ENCODE measurements at places on chromosomes 4 and X.

DNA sequence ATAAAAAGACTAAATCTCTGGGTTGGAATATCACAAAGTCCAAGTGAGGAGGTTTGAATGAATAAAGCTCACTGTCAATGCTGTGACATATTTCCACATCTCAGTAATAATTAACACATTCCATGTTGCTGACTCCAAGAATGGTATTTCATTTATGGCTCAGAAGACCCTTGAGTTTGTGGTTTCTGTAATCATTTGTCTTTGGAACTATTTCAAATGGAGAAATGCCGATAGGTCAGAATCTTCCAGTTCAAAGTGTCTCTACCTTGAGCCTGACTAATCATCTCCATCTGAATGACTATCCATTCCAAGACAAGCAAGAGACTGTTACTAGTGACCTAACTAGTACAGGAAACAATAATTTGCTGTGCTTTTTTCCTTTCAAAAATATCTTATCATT lies 24.2 kb upstream of the SLC2A9 start:
- peak; percentile 6 for DNase-seq

- peak; percentile 65 for DNase-seq
Observed at GRCh38 chr4:83852085-83852451, 316.2 kb downstream of the GPAT3 start.

GRCh38 chr4:17933126-17933525 lies 88.4 kb downstream of the LCORL start:
- DNase-seq, result no peak

DNA sequence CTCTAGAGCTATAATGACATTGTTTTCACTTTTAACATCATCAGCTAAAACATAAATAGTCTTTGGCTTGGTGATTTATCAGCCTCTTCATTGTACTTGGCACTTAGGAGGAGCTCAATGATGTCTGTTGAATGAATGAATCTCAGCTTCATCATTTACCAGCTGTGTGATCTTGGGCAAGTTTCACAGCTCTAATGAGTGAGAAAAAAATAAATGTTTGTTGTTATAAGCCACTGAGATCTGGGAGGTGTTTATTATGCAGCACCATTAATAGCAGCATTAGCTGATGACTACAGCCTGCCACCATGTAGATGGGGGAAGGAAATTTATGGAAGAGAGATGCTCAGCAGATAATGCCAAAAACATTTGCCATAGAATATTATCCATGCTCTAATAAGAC lies 63.6 kb upstream of the C1QTNF7 start:
- DNase-seq, result no peak

DNA sequence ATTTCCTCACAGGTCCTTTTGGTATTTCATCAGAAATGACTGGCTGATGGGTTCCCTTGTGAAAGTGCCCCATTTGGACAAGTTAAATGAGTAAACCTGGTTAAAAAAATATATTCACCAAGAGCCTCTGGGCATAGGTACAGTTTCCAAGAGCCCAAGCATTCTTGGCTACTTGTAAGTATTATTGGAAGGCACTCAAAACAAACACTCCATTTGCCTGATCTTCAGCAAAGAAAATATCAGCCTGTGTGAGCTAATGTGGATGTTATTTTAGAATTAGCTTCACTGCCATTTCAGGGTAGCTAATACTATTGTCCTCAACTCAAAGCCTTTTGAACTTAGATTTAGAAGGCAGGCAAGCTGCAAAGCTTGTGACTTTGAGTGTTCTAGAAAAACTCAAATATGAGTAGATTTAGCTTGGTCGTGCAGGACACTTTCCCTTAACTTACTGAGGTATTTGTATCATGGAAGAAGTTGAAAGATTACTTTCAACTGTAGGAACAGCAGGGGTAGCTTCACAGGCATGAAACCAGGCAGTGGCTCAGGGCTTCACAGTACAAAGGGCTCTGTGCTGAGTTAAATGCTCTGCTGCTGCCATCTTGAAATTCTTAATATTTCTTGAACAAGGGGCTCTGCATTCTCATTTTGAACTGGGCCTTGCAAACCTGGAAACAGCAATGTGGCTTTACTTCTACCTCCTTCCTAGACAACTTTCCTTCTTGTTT lies 177.2 kb downstream of the AMELX start:
- DNase-seq, result peak; percentile 90

DNA sequence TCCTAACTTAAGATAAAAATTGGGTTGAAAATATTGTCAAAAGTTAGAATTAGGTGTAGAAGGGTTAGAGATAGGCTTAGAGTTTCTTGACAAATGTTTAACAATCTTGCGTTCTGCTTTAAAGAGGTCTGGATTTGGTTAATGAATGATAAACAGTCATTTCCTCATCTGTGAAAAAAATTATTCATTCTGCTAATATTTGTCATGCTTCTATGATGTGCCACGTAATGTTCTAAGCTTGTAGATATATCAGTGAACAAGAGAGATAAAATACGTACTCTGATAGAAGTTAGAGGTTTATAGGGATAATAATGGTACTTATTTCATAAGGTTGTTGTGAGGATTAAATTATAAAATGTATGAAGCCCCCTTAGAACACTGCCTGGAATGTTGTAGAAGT lies 443.0 kb upstream of the GALNT7 start:
- DNase-seq, result peak; percentile 66

DNA sequence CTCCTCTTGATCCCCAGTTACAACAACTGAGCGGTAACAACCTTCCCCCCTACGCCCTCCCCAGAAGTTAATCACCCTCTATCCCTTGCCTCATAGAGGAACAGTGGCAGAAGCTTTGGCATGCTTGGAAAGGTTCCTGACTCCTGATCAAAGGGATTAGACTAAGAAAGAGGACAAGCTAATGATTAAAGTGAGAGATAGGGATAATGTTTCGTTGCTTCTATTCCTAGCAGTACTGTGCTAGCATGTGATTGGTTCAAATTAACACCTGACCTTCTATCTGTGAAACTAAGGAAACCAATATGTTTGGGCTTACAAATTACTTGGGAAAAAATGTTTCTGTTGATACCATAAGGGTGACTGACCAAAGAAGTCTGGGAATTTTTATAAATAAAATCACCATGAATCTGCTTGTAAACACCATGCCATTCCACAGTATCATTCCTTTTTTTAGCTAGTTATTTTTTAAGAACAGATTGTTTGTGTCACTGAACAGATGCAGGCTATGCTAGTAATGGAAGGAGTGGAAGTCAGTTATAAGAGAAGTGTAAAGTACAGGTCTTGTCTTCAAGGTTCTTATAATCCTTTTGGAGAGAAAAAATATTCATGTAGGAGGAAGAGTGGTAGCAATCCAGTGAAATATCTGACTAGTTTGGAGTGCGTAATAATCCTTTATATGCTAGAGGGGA lies 11.3 kb upstream of the ATP1B4 start:
- DNase-seq, result no peak

DNA sequence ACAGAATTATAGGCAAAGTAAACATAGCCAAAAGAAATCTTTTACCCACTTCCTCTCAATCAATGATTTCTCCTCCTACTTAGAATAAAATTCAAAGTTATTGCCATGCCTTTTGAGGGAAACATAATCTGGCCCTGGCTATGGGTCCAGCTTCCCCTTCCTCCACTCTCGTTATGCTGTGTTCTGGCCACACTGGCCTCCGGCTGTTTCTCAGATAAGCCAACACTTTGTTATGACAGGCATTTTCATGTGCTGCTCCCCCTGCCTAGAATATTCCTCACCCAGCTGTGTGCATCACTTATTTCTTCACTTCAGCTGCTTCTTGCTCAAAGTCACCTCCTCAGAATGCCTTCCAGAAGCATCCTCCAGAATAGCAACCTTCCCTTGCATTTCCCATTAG lies 386.6 kb upstream of the AADAT start:
- DNase-seq, result peak; percentile 52

DNA sequence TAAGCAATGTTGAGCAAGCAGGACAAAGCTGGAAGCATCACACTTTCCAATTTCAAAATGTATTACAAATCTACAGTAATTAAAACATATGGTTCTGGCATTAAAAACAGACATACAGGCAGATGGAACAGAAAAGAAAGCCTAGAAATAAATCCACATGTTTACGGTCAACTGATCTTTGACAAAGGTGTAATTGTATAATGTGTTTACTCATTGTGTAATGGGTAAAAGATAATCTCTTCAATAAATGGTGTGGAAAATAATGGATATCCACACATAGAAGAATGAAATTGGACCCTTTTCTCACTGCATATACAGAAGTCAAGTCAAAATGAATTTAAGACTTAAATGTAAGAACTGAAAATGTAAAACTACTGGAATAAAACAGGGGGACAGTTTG lies 394.2 kb downstream of the ANKRD50 start:
- DNase-seq, result no peak

- DNase-seq, result peak; percentile 40
Observed at GRCh38 chrX:101430457-101431078, 22.5 kb downstream of the HNRNPH2 start.

- DNase-seq, result peak; percentile 66
Observed at GRCh38 chr4:54440394-54441136, 211.5 kb downstream of the PDGFRA start.

- DNase-seq, result no peak
Observed at GRCh38 chr4:172674811-172675210, 493.8 kb upstream of the GALNT7 start.

- DNase-seq, result peak; percentile 88
Observed at GRCh38 chr4:86497131-86497530, 97.0 kb upstream of the PTPN13 start.

- no peak for DNase-seq
Observed at GRCh38 chr4:148076964-148077363, 345.1 kb downstream of the ARHGAP10 start.

- DNase-seq, result no peak
Observed at GRCh38 chr4:2084316-2084715, 25.2 kb downstream of the NAT8L start.
